Neural crest cell (in vitro differentiated cells): ENCODE measurements at places on chromosomes 3 and 15.
A peak's percentile ranks its signal among the peaks of the same experiment; 100 is the strongest.

GRCh38 chr3:130973406-130973805 lies 53.2 kb downstream of the ASTE1 start:
- H3K27me3 ChIP-seq: no peaks in the 10 kb centered on the region
- H3K36me3 ChIP-seq: peaks cover 12% of the 10 kb centered on the region
- no peak overlapping the region for H3K27ac ChIP-seq
- H3K4me1 ChIP-seq: no peaks in the 10 kb centered on the region
- H3K4me3 ChIP-seq: no peak overlapping the region

DNA sequence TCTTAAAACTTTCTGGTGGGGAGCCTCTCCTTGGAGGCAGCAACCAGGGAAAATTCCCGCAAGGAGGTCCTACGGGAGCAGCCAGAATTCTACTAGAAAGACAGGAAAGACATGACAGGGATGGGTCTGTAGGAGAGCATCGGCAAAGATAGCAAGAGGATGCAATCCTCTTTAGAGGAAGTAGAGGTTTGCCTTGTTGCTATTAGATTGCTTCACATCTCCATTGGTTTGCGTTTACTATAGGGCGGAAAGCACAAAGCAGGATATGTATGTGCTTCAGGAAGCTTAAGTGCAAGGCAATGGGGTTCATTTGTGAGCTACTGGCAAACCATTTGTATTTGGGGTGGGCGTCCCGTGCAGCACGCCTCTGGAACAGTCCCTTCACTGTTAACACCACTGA lies 193.0 kb downstream of the RORA start:
- peaks cover 13% of the 10 kb centered on the region for H3K4me1 ChIP-seq
- H3K4me3 ChIP-seq: no peak overlapping the region
- DNase-seq: no peak
- no peak overlapping the region for H3K27ac ChIP-seq
- no peaks in the 10 kb centered on the region for H3K36me3 ChIP-seq

DNA sequence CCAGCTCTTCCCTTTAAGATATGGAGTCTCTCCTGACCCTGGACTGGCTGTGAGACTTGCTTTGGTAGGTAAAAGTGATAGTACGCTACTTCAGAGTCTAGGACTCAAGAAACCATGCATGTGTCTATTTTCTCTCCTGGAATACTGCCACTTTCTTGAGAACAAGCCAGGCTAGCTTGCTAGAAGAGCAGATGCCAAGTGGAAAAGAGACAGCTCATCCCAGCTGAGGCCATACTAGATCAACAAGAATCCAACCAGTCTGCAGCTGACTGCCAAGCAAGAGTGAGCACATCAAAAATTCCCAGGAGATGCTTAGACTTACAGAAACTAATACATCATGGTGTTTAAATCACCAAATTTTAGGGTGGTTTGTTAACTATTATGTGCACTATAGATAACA lies 208.3 kb upstream of the RBMS3 start:
- H3K27ac ChIP-seq: no peak overlapping the region
- DNase-seq: no peak
- no peaks in the 10 kb centered on the region for H3K4me1 ChIP-seq
- H3K27me3 ChIP-seq: no peaks in the 10 kb centered on the region

DNA sequence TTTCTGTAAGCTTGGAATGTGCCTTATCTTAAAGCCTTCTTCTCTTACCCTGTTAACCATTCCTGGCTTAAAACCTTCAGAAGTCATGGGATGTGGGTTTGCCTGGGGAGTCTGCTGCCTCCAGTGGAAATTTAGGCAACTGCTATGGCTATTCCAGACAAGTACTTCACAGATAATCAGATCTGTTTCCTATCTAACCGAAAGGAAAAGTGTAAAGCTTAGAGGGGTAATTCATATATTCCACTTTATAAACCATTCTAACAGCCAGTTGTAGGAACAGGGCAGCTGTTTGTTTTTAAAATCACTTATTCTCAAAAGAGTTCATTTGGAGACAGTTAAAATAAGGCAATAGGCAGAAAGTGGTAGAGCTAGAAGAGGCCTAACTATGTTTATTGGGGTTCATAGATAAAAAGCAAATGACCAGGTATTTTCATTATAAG lies 219.9 kb downstream of the TCF12 start:
- H3K4me1 ChIP-seq: peaks cover 35% of the 10 kb centered on the region
- peak; percentile 17 for DNase-seq
- no peak overlapping the region for H3K27ac ChIP-seq
- no peaks in the 10 kb centered on the region for H3K36me3 ChIP-seq
- H3K27me3 ChIP-seq: no peaks in the 10 kb centered on the region

- H3K27me3 ChIP-seq: peaks cover 6% of the 10 kb centered on the region
- no peaks in the 10 kb centered on the region for H3K36me3 ChIP-seq
- DNase-seq: peak; percentile 21
- no peak overlapping the region for H3K4me3 ChIP-seq
- peaks cover 15% of the 10 kb centered on the region for H3K4me1 ChIP-seq
These were observed 35.0 kb downstream of the ATP2B2 start for GRCh38 chr3:10470120-10471053.
